ENCODE measurements at places on chromosomes 6 and 20.

DNA sequence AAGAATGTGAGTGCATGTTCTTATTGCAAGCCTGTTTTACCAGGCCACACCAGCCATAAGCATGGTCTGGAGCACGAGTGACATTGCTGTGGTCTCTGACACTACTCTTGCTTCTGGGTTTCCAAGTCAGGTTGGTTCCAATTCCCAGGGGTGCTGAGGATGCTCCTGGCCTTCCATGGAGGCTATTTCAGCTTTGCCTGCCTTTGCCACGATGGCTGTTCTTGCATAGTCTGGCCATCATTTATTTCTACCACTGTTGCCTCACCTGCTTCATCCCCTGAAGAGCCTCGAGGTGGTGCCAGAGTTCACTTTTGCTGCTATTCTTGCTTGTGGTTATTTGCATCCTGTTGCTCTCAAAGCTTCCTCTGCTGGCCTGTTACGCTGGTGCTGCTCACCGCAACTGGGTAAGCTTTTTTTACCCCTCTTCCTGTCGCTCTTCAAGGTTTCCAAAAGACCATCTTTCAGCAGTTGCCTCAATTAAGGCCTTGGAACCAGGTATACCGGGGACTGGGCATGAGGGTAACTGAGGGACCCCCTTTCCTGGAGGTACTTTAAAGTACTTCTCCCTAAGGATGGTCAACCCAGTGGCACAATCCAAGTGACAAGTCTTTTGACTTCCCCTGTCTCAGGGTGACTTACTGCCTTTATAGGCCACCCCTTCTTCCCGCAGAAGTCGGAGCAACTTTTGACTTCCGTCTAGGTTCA is 64.5 kb downstream of the AKAP7 start:
- DNase-seq, result peak; percentile 77

DNA sequence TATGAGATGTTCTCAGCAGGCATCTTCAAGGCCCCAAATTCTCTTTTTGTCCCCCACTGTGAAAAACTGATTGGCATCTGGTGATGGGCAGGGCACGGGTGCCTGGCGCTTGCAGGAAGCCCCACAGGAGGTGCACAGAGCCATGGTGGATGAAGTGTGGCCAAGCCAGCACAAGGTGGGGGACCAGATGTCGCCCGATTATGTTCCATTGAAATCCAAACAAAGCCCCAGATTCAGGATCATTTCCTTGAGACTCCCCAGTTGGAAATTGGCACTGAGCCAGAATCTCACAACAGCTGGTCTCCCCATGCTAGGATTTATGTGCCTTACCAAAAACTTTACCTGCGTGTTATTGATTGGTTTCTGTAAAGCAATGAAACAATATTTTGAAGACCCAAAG is 186.1 kb downstream of the ADAT2 start:
- no peak for DNase-seq

- DNase-seq, result no peak
Observed at GRCh38 chr20:49112596-49113274, 66.6 kb downstream of the CSE1L start.

- peak; percentile 14 for DNase-seq
Observed at GRCh38 chr20:43778375-43778774, 51.6 kb upstream of the GTSF1L start.

- DNase-seq, result no peak
Observed at GRCh38 chr6:47106721-47107197, 64.6 kb upstream of the ADGRF1 start.

GRCh38 chr20:11890331-11891076 is 27.2 kb upstream of the BTBD3 start:
- DNase-seq, result peak; percentile 98

DNA sequence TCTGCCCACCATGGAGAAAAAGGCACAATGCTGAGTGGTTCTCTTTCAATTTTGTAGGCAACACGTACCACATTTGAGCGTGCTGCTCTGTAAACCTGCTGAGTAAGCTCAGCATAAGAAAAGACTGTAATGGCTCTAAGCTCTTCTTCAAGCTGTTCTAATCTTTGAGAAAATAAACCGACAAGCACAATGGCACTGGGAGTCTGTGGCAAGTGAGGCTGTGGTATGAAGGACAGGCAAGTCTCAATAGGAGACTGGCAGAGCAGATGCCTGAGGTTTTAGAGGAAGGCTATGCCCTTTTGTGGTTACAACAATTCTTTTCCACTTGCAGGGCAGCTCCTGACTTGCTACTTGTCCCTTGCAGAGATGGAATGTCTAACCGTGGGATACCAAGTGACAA is 136.7 kb upstream of the EXOC2 start:
- no peak for DNase-seq

GRCh38 chr6:162099685-162100084 is 627.9 kb downstream of the PRKN start:
- peak; percentile 36 for DNase-seq

Data from DMS53 (cell line).